ENCODE measurements at places on chromosomes 3 and 15. TPM values are rescaled to one million over a fixed set of nuclear protein-coding genes. Genes with fewer than 3 reads are reported as not detected.

DNA sequence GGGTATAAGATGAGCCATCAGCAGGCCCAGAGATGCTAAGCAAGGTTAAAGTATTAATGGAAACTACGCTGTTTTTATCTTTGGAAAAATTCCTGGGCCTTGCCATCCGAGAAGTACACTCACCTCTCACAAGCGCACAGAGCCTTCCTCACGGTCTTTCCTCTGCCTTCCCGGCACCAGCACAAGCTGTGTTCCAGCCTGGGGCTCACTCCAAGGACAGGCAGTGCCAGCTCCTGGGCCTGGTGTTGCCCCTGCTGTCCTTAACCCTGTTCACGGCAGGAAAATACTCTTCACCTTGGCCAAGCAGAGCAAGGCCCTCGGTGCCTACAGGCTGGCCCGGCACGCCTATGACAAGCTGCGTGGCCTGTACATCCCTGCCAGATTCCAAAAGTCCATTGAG is 14.3 kb upstream of the RHO start:
- no peak for DNase-seq

The MYRIP gene
- polyA plus RNA-seq: 0.84 TPM

The CAMK1 gene
- polyA plus RNA-seq: 14.7 TPM

The PLCH1 gene
- 0.24 TPM for polyA plus RNA-seq

GRCh38 chr15:35376707-35377106 is 169.3 kb downstream of the DPH6 start:
- DNase-seq: no peak

GRCh38 chr3:194009892-194010533 is 125.9 kb upstream of the HES1 start:
- DNase-seq: no peak

GRCh38 chr3:139309061-139309591 is 34.7 kb upstream of the MRPS22 start:
- peak; percentile 34 for DNase-seq

The MKRN3 gene
- polyA plus RNA-seq: 5.7 TPM

DNA sequence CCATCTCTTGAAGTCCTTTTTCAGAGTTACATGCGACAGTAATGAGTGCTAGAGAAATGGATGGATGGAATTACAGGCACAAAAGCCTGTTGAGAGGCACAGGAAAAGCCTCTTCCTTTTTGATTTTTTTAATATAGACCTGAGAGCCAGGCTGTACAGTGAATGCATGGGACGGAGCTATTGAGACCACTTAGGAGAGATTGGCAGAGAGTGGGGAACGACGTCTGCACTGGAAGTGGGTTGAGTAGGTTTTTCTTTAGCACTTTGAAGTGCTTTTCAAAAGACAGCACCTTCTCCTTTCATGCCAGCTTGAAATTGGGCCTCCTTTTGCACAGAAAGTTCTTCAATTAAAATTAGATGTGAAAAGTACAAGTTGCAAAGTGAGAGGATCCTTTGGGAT is 37.0 kb downstream of the GLDN start:
- no peak for DNase-seq

The KPNA4 gene
- polyA plus RNA-seq: 63.1 TPM

DNA sequence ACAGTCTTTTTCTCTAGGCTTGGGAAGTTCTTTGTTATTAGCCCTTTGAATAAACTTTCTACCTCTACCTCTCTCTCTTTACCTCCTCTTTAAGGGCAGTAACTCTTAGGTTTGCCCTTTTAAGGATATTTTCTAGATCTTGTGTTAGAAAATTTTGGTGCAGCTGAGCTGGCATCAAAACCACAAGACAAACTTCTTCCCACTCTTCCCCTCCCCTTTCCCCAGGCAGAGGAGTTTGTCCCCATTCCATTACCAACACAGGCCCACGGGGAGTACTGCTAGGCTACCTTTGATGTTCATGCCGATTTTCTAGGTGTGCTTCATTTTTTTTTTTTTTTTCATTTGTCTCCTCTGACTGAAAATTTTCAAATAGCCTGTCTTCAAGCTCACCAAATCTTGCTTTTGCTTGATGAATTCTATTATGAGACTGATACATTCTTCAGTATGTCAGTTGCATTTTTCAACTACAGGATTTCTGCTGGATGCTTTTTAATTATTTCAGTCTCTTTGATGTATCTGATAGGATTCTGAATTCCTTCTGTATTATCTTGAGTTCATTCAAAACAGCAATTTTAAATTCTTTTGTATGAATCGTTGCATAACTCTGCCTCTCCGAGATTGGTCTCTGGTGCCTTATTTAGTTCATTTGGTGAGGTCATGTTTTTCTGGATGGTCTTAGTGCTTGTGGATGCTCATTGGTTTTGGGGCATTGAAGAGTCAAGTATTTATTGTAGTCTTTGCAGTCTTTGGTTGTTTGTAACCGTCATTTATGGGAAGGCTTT is 112.0 kb downstream of the UBE2E2 start:
- DNase-seq: no peak

- DNase-seq: no peak
Measured at GRCh38 chr15:82810890-82811426, 1.5 kb downstream of the WHAMM start.

DNA sequence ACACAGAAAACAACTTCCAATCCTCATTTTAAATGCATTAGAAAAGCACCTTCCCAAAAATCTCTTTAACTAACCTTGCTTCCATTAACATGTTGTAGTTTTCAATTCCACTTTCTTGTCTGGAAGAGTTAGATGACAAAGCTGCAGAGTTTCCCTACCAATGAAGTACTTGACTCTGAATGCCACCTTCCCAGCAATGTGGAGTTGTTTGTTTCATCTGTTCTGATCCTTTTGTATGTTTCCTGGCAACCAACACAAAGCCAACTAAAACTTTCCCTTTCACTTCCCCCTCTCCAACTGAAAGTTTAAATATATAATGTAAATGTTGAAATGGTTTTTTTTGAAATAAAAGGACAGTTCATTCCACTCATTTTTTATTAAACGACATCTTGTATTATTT is at the start of gene WDR49:
Gene WDR49, minus strand, starts transcription at position 183 of the 400 bp plus-strand sequence. CDS start 517 bp downstream, outside the sequence.
- peak; percentile 8 for DNase-seq

The ALDH1L1 gene
- 0.15 TPM for polyA plus RNA-seq

The SAXO2 gene
- polyA plus RNA-seq: 2.7 TPM

GRCh38 chr3:170953736-170954135 is 45.3 kb upstream of the EIF5A2 start:
- no peak for DNase-seq

DNA sequence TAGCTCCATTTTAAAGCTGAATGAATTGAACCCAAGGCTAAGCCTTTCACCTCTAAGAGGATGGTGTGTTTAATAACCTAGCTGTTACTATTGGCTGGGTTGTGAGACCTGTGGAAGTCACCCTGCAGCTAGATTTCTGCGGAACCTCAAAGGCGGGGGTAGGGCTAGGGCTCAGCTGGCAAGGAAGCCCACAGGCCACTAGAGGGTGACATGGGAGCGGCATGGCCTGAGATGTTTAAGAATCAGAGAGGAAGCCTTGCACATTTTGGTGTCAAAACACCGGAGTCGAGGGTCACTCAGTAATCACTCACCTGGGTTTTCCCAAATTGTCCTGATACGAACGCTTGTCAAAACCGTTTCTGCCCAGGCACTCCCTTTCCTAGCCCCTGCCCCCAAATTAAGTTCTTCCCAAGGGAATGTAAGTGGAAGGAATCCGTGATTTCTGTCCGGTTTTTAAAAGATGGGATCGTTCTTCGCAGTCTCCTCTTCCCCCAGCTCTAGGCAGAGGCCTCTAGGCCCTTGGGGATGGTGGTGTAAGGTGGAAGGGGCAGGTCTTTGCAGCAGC is 3.8 kb upstream of the ACAD9 start:
- DNase-seq: no peak

DNA sequence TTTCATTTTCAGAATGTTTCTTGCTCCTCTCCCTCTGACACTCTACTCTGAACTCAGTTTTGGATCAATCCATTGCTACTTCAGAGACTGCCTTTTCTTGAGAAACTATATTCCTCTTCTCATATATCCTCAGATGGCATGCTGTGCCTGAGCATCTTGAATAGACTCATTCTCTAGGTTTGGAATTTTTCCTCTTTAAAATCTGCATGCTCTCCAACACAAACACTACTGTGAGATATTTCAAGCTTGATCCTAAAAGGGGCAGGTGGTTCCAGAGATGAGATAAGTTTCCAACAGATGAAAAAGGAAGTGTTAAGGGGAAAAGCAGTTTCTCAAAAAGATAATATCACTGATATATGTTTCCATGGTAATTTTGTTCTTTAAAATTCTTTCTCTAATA is 742.2 kb upstream of the EPHA6 start:
- no peak for DNase-seq

The ACTRT3 gene
- polyA plus RNA-seq: 3.0 TPM

The SAMMSON gene
- polyA plus RNA-seq: 0.22 TPM

DNA sequence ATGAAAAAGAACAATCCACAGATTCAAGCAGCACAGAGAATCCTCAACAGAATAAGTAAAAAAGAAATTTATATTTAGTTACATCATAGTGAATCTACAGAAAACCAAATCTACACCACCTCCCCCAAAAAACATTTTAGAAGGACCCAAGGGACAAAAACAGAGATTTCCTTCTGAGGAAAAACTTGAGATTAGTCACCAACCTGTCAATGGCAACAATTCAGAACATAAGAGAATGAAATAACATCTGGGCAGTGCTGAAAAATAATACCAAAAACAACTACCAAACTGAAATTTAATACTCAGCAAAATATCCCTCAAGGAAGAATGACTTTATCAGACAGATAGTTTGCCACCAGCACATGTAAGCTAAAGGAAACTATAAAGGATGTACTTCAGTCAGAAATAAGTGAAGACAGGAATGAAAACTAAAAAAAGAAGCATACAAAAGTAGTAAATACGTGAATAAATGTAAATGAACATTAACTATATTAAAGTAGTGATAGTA is 260.7 kb downstream of the ULK4 start:
- DNase-seq: no peak

GRCh38 chr3:106881186-106881585 is 496.1 kb upstream of the CCDC54 start:
- no peak for DNase-seq

DNA sequence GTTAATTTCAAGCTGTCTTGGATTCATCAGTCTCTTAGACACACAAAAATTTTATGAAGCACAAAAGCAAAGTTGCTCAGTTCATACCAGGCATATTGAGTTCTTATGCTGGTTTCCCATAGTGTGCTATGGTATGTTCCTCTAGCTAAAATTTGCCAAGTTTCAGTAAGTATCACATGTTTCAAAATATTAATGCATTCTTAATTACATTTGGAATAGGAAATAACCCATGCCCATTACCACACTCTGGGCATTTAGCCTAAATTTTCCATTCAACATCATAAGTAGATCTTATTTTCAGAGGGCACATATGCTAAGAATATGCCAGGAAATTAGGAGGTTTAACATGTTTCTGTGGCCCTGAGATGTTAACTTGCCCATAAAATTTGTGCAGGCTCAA is 289.9 kb downstream of the SHOX2 start:
- no peak for DNase-seq

GRCh38 chr3:184485906-184486305 is 75.7 kb upstream of the EPHB3 start:
- no peak for DNase-seq

DNA sequence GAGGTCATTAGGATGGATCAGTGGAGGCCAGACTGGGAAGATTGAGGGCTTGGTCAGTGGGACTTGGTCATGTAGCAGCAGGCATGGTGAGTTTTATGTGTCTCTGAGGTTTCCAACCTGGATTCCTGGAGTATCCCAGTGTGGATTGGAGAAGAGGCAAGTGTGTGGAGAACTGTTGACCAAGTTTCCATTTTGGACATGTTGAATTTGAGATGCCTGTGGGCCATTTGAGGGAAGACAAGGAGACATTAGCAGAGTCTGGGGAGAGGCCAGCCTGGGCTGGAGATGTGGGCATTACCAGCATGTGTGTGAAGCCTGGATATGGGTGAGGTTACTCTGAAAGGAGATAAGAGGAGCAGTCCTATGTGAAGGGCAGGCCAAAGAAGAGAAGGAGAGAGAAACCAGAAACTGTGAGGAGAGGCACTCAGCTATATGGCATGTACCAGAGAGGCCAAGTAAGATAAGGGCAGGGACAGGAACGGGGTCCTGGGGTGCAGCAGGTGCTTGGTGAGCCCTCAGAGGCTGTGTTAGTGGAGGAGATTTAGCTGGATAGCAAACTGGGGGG is 4.3 kb downstream of the SLC25A38 start:
- no peak for DNase-seq

GRCh38 chr15:35705884-35706585 is 160.1 kb upstream of the DPH6 start:
- DNase-seq: no peak

The AGTR1 gene
- polyA plus RNA-seq: 37.6 TPM

Data from muscle of back (tissue), 13 donors.